ENCODE measurements at places on chromosomes 6 and 20.

DNA sequence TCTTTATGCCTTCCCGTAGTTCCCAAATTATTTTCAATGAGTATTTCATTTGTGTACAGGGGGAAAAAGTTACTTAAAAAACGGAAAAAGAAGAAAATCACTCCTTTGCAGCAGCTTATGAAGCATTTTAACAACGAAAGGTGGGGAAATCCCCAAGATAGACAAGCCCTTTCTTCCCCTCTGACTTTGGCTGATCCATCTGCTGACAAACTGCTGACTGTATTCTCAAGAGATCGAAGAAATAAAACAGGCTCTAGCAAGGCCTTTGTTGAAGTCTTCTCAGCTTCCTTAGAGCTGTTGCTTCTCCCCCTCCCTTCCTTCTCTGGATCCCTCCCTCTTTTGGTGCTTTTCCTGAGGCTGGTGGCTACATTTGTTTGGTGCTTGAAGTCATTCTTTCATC is 325.2 kb downstream of the NRN1 start:
- DNase-seq, result no peak

GRCh38 chr6:155130161-155130853 is 133.5 kb upstream of the CLDN20 start:
- no peak for DNase-seq

- DNase-seq, result no peak
Observed at GRCh38 chr6:109292983-109293586, 89.2 kb downstream of the CD164 start.

DNA sequence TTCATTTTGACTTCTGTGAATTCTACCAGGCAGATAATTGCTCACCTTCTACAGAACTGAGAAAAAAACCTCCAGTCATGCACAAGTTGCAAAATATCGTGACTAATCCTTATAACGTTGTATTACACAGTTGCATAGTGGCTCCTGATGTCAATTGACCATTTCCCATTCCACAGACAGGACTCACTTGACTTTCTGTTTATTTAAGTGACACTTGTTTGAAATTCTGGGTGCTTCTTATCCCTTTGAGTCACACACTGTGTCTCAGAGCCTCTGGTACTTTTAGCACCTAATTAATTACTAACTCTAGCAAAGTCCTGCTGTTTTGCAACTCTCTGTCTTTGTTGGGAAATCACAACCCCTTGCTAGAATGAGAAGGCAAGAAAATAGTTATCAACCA is 16.2 kb upstream of the RSPO3 start:
- DNase-seq, result no peak

DNA sequence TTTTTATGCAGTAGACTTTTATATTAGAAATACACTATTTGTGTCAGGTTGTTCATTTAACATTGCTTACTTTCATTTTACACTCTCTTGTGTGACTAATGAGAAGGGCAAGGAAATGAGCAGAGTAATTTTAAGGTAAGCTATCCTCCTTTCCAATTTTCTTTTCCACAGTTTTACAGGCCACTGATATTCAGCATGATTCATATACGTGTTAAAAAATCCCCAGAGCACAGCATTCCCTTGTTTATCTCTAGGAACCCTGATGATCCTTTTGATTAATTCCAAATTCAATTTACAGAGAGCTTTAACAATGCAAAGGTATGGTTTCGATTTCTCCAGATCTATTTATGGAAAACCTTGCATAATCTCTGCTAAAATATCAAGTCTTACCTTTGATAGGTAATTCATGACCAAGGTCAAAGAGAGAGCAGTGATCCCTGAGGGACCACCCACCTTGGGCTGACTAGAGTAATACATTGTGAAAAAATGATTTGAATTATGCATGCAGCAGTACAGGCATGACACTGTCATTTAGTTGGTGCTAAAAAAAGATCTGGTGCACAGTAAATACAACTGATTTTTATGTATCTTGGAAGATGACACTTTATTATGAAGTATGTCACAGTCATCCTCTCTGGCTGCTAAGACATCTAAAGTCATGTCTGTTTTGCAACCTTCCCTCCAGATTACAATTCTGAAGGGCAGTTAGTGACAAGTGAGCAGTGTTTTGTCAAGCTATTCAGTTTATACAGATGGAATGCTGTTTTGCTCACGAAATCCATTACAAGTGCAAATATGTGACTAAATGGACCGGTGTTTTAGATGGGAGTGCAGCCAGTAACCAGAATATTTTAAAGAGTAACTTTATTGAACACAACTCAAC is 736.6 kb downstream of the EPHA7 start:
- DNase-seq, result no peak

GRCh38 chr20:63686492-63687321 is 9.7 kb upstream of the TNFRSF6B start:
- peak; percentile 26 for DNase-seq

DNA sequence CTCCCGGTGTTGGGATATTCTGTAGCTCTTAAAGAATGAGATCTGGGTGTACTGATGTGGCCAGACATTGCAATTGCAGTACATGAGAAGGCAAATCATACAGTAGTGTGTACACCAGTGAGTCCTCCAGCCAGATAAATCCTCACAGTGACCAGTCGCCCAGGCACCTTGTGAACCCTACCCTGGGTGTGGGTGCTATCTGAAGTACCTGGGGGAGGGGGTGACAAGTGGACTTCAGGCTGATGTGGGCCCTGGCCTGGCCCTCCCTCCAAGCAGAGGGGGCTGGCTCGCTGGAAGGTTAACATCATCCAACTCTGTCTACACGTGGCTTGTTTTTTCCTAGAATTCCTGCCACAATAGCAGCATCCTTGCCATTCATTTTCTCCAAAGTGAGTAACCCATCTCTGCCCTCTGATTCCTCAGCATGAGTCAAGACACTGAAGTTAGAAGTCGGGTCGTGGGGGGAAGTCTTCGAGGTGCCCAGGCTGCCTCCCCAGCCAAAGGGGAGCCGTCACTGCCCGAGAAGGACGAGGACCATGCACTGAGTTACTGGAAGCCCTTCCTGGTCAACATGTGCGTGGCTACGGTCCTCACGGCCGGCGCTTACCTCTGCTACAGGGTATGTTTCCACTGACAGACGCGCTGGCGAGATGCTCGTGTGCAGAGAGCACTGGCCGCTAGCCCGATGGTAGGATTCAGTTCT is 70.8 kb downstream of the PTPN1 start:
- no peak for DNase-seq

Measured in stimulated activated CD8-positive, alpha-beta memory T cell treated with anti-CD3 and anti-CD28 coated beads, Interleukin-4, amount 100 ng/mL, for 4 hours (primary cell).